ENCODE measurements at places on chromosomes 7 and 10.

DNA sequence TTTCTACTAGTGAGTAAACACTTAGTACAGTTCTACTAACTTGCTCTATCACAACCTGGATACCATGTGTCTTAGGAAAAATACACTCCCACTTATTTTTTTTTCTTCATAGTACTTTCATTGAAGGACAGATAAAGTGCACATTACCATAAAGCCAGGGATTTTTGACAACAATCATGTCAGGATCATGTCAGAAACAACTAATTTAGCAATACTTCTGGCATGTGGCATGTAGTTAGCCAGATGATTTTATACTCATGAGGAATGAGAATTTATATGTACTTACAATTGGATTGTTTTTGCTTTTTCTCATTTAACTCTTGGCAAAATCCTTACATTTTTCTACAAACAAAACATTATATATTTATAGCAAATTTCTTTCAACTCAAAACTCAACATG is 630.7 kb upstream of the GRM3 start:
- DNase-seq = no peak

DNA sequence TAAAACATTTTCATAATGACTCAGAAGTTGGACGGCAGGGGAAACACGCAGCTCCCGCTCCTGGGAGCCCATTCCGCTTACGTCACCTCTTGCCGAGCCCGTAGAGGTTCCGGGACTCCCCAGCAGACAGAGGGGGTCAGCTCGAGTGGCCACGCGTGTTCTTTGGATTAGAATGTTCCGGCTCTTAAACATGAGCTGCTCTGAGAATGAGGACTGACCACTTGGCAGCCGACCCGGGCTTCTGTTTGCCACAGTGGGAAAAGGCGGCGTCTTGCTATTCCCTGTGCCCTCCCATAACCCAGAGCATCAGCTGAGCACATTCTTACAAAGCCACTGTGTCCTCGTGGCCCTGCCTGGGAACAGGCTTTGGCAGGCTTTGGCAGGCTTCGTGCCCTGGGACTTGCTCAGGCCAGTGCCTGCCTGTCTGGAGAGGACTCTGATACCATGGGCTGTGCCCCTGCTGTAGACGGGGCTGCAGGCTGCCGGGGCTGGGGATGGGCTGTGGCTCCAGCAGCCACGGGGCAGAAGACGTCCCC is 40.1 kb downstream of the PFKP start:
- no peak for DNase-seq

DNA sequence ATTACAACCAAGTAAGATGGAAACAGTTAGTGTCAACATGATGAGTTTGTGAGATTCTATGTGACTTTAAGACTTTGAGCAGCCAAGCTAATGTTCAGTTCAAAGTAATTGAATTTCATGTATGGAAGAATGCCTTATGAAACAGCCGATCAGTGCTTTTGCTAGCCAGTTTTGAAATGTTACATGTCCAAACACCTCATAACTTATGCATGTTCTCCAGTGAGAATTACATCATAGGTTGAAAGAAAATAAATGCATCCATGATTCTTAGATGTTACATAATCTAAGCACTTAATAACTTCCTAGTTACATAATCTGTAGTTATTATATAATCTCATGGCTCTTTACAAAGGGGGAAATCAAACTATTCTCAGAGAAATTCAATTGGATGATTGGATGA is 211.3 kb downstream of the BICC1 start:
- no peak for DNase-seq

DNA sequence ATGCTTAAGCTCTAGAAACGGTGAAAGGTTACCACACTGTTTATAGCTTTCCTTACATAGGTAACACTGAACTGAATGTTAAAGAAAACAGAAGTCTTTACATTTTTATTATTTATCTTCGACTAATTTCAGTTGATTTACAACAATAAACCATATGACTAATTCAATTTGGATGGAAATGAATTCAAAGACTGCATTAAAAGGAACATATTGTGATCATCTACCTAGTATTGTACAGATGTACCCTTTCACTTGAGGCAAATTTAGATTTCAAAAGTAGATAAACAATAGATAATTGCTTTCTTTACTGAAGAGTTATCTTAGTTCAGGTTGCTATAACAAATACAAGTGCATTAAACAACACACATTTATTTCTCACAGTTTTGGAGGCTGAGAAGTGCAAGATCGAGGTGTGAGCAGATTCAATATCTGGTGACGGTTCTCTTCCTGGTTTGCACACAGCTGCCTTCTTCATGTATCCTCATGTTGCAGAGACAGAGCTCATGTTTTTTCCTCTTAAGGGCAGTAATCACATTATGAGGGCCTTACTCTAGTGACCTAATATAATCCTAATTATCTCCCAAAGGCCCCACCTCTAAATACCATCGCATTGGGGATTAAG is 15.0 kb upstream of the ARMC3 start:
- DNase-seq = no peak

DNA sequence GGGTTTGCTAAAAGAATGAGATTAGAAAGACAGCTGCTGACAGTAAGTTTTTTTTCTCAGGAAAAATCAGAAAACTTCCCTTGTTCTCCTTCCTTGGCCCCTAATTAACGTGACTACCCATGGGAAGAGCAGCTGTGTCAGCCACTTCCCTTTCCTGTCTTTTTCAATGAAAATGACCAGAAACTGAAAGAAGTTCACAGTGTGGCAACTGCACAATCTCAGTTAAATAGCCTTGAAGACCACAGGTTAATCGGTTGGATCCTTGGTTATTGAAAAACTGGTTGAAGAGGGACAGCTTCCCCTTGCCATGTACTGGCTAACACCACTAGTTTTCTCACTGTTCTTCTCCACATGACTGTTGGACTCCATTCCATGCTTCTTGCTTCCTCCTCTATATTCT is 148.8 kb upstream of the AGR3 start:
- no peak for DNase-seq
